NCI-H2081 treated with DMSO at 0.1 percent for 48 hours (cell line): ENCODE measurements at places on chromosomes 3 and 15.

GRCh38 chr3:107555359-107555758 lies 32.6 kb downstream of the BBX start:
- no peak for DNase-seq

GRCh38 chr3:149087208-149087607 lies 875 bp upstream of the HLTF start:
- DNase-seq: no peak

GRCh38 chr3:140031170-140031569 lies 96.2 kb downstream of the CLSTN2 start:
- DNase-seq: no peak

- no peak for DNase-seq
Observed at GRCh38 chr3:150117076-150117475, 146.4 kb upstream of the PFN2 start.

GRCh38 chr3:198051836-198052235 lies 91.8 kb downstream of the LMLN start:
- no peak for DNase-seq

GRCh38 chr3:108620250-108620649 lies 30.7 kb downstream of the DZIP3 start:
- DNase-seq: no peak

- no peak for DNase-seq
Observed at GRCh38 chr15:41462084-41462795, 31.4 kb upstream of the ITPKA start.

DNA sequence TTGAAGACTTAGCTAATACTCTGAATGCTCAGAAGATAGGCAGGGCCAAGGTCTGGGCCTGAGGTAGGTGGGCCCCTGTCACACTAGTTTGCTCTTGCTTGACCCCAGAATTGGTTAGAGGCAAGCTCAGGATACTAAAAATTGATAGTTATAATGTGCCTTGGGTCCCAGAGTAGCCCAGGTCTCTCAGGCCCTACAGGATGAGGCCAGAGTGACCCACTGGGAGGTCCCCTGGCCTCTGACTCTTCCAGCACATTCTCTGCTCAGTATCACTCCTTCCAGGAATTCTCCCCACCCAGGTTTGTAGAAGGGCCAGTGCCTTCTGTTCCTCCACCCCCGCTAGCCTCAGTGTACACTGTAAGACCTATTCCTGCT lies 667 bp upstream of the KLHDC8B start:
- no peak for DNase-seq

DNA sequence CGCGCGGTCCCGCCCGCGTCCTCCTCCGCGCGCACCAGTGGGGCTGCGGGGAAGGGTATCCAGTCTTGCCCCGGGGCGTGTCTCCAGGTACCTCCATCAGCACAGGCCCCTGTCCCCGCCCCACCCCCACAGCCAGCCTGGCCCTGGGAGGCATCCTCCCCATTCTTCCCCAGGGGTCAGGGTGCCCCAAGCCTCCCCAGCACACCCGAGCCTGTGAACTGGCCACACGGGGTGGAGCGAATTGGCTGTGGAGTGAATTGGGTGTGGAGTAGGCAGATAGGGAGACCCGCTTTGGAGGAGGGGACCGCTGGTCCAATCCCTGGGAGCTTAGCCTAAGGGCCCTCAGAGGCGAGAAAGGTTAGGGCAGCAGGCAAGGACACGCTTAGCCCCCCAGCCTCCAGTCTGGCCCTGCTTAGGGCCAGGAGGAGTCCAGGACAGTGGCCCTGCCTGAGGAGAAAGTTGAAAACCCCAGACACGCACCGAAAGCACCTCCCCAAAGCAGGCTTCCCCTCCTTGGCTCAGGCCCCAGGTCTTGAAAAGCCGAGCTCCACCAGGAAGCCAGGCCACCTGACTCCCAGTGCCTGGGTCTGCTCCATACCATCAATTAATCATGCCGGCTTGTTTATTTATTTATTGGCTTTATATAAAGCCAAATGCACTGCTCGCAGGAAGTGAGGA lies 107.7 kb upstream of the SLC6A11 start:
- no peak for DNase-seq

- DNase-seq: no peak
Observed at GRCh38 chr3:123157209-123157597, 44.5 kb upstream of the SEC22A start.

GRCh38 chr3:4720316-4721075 lies 227.3 kb downstream of the ITPR1 start:
- no peak for DNase-seq

DNA sequence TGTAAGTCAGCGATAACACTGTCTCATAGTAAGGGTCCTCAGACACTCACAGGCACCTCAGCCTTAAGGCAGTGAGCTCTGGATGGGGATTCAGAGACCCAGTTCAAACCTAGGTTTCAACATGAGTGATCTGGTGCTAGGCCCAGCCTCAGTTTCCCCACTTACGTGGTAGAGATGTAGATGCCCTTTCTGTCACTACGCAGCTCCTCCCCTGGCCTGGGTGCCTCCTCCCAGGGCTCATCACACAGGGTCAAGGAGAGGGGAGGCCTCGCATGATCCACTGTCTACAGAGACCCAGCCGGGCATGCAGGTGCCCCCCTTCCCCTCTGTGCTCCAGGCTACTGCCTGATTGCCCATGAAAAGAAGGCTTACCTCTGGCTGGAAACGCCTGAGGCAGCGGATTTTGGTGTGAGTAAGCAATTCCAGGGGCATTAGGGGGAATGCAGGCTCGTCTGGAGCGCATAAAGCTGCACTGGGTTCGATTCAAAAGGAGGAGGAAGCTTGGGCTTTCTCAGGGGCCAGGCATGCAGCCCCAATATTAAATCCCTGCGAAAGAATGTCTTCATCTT lies 69.8 kb upstream of the ANKRD34C start:
- DNase-seq: no peak

DNA sequence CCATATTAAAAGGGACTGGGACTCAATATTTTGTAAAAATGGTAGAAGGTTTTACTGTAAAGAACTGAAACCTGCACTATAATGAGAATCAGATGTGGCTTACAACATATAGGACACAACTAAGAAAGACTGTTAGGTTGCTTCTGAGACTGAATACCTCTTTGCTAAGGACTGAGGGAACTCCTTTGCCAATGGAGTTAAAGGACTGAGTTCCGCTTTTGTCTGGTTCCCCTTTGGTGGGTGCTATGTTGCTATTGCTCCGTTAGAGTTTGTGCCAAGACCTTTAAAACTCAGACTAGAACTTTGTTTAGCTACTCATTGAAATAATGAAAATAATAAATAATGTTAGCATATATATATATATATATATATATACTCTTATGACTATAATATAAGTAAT lies 147.8 kb upstream of the KCNMB2 start:
- DNase-seq: no peak

- DNase-seq: no peak
Observed at GRCh38 chr3:197019021-197019420, 10.6 kb downstream of the MELTF start.

- no peak for DNase-seq
Observed at GRCh38 chr15:77650265-77650664, 17.6 kb upstream of the LINGO1 start.
